Hindlimb muscle (tissue), 1 donor: ENCODE measurements at places on chromosomes 4 and X.

- peak; percentile 8 for DNase-seq
Observed at GRCh38 chr4:98779088-98779487, 120.7 kb upstream of the TSPAN5 start.

DNA sequence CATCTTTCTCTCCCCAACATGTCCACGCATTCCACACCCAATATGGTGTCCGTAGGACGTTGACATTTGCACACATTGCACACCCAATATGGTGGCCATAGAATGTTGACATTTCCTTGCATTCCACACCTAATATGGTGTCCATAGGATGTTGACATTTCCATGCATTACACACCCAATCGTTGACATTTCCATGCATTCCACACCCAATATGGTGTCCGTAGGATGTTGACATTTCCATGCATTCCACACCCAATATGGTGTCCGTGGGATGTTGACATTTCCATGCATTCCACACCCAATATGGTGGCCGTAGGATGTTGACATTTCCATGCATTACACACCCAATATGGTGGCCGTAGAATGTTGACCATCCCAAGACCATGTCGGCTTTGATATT is 88.4 kb upstream of the SHOX start:
- DNase-seq, result no peak

GRCh38 chr4:156999175-156999517 is 27.5 kb upstream of the PDGFC start:
- DNase-seq, result peak; percentile 51

- no peak for DNase-seq
Observed at GRCh38 chr4:124650614-124651013, 61.9 kb downstream of the ANKRD50 start.

DNA sequence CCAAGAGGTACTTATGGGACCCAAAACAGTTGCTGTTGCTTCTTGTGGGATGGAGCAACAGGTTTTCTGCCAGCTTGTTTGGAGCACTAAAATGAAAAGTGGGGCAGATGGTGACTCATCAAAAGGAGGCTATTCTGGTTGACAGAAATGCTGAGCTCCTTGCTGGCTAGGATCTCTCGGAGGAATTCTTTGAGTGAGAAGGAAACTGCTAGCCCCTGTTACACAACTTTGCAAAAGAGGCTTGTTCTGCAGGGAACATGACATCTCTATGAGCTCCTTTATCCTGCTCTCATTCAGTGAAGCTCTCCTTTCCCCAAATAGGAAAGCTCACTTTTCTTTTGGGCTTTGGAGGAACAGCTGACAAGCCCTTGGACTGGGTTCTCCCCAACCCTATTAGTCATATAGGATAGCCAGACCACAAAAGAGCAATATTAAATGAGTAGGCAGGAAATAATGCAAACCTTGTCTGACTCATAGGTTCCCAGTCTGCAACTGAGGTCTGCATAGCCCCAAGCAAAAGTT is 108.3 kb downstream of the CDS1 start:
- no peak for DNase-seq

GRCh38 chrX:31609130-31609529 is 537.3 kb upstream of the FTHL17 start:
- DNase-seq, result no peak

DNA sequence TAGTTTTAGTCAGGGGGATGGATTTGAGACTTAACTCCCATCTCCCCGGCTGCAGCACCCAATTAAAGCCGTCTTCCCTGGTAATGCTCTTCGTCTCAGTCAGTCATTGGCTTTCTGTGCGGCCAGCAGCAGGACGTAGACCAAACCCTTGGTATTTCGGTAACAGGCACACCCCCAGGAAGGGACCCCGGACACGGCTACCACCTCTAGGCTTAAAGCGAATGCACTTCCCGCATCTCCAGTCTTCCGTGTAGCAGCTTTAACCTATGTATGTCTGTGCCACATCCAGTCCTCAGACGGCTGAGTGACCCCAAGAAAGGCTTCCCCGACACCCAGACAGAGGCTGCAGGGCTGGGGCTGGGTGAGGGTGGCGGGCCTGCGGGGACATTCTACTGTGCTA is 1.5 kb upstream of the CTAG2 start:
- DNase-seq, result no peak

- DNase-seq, result no peak
Observed at GRCh38 chrX:41064018-41064417, 21.2 kb upstream of the USP9X start.

GRCh38 chr4:141020801-141021261 is 112.4 kb downstream of the RNF150 start:
- DNase-seq, result peak; percentile 51

DNA sequence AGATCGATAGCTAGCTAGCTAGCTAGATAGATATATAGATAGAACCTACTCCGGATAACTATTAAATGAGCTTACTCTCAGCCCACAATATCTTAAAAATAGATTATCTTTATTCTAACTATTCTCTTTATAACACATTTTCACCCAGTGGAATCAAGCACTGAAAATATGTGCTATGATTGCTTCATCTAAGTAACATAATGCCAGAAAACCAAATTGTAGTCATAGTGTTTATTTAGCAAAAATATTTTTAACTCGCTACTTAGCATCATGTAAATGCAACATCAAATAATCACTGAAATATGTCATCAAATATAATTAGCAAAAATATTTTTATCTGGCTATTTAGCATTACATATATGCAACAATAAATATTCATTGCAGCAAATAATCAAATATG is 1.5 kb downstream of the TMEM156 start:
- no peak for DNase-seq

DNA sequence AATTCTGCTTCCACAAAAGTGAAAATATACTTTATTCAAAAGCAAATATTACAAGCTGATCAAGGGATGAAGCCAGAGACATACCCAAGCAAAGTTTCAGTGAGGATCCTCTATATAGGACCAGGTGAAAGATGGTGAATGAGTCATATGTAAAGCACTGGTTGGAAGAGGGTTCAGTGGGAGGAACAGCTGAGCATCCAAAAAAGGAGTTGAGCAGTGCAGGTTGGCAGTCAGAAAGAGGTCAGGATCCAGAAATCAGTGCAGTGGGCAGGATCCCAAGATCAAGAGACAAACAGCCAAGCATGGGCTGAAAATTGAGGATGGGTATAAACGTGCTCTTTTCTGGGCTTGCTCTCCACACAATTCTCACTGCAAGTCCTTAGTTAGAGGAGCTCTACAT is 30.3 kb downstream of the OTC start:
- DNase-seq, result no peak

DNA sequence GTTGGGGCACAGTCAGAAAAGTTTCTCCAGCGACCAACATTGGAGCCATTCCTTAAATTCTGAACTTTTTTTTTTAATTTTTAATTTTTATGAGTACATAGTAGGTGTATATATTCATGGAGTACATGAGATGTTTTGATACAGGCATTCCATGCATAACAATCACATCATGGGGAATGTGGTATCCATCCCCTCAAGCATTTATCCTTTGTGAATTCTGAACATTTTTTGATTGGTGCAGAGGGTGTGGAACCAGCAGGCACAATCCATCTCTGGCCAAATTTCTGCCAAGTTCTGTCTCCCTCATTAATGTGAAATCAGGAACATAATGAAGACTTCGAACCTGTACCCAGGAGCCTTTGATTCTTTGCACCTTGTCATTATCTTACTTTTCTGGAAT is 267.0 kb downstream of the FRMPD4 start:
- DNase-seq, result no peak

- no peak for DNase-seq
Observed at GRCh38 chr4:153045111-153045982, 109.2 kb downstream of the FHDC1 start.

DNA sequence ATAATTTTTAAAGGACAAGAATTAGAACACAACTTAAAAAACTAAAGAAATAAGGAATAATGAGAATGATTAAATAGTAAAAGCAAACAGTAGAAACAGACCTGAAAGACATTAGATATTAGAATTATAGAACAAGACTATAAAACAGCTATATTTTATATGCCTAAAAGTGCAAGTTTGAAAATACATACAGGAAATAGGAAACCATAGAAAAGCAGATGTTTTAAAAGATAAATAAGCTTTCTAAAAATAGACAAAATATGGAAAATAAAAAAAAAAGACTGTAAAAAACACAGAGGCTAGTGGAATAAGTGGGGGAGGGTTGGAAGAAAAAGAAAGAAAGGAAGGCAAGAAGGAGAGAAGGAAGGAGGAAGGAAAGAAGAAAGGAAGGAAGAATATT is 407.3 kb downstream of the IDS start:
- no peak for DNase-seq

DNA sequence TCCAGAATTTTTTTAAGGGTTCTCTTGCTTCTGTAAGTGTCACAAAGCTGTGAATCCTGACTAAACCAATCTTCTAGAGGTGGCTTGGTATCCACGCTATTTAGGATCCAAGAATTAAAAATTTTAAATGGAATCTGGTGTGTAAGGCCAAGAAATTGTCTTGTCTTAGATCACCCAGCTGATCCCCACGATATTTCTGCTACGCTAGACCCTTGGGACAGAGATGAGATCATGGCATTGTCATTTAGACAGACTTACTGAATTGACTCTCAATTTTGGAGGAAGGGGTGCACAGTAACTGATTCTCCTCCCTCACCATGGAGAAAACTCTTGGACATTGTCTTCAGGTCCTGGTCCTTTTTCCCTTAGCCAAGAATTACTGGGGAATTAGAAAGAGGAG is 5.7 kb downstream of the GPRIN3 start:
- DNase-seq, result no peak

GRCh38 chrX:135200297-135200696 is 29.1 kb upstream of the CT55 start:
- DNase-seq, result no peak

- no peak for DNase-seq
Observed at GRCh38 chr4:112451104-112451503, 64.9 kb downstream of the NEUROG2 start.

GRCh38 chr4:5824635-5825034 is 68.3 kb downstream of the CRMP1 start:
- DNase-seq, result no peak

DNA sequence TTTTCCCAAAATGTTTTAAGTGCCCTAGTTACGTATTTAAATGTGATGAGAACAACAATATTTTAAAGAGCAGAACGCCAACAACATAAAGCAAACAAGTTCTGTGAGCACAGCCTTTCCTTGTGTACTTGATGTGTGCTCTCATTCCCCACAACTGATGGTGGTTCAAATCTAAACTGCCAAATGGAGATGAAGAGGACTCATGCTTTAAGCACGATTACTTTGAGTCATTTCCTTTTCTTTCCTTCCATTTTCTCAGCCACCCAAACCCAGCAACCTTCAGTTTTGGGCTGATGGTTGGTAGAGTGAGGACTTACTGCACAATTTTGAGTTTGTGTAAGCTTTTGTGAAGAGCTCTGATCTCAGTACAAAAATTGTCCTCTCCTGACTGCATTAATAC is 1.7 kb downstream of the NSD2 start:
- no peak for DNase-seq

GRCh38 chrX:96729053-96729452 is 44.4 kb downstream of the DIAPH2 start:
- DNase-seq, result no peak

GRCh38 chr4:11416071-11416766 is 12.5 kb downstream of the HS3ST1 start:
- DNase-seq, result no peak

DNA sequence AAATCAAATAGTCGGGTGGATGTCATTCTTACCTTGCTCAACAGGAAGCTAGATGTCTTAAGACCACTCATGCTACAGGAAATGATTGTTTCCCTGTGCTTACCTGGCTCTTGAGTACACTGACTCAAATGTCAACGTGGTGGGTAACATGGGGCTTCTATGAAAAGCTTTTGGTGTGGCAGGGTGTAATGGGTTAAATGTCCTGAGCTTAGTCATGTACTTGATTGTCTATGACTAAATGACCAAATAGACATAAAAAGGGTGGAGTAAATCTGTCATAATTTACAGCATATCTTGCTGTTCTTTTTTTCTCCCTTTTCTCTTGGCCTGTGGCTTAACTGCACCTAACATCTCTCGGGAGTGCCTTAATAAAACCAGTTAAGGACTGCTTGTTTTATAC is 44.9 kb downstream of the CCNG2 start:
- DNase-seq, result no peak

DNA sequence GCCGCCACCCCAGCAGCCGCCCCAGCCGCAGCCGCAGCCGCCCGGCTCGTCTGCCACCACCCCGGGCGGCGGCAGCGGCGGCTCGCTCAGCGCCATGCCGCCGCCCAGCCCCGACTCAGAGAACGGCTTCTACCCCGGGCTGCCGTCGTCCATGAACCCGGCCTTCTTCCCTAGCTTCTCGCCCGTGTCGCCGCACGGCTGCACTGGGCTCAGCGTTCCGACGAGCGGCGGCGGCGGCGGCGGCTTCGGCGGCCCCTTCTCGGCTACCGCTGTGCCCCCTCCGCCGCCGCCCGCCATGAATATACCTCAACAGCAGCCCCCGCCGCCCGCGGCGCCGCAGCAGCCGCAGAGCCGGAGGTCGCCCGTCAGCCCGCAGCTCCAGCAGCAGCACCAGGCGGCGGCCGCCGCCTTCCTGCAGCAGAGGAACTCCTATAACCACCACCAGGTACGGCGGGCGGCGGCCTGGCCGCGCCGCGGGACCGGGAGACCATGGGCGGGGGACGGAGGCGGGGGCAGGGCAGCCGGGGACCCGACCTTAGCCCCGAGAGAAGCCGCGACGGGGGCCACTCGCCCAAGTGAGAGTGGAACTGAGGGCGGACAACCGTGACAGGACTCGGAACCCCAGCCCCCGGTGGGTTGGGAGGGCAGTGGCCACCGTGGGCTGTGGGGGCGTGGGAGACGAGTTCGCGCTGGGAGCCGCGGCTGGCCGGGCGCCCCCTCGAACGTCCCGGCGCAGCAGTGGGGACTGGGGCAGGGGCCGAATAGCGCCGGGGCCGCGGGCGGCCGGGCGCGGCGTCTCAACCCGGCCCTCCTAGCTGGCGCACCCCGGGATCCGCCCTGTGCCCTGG is 1.8 kb downstream of the CPEB2 start:
- DNase-seq, result peak; percentile 13

- peak; percentile 38 for DNase-seq
Observed at GRCh38 chrX:75781611-75782010, 3.4 kb downstream of the MAGEE2 start.

DNA sequence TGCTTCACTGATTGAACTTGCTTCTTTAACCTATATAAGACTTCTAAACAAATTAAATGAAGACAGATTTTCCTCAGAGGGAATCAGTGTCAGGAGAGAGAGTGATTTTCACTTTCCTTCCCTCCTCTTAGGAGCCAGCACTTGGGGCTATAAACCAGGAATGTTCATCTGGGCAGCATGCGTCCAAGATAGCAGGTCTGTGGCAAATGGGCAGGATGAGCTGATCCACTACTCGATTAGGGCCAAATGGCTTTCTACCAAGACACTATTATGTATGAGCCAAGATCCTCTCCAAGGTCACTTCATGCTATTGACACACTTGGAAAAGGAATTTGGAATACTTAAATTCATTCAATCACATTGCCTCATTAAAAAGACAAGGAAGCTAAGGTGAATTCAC is 203.9 kb upstream of the GRID2 start:
- no peak for DNase-seq

- DNase-seq, result no peak
Observed at GRCh38 chr4:15543537-15544247, 74.0 kb downstream of the CC2D2A start.

DNA sequence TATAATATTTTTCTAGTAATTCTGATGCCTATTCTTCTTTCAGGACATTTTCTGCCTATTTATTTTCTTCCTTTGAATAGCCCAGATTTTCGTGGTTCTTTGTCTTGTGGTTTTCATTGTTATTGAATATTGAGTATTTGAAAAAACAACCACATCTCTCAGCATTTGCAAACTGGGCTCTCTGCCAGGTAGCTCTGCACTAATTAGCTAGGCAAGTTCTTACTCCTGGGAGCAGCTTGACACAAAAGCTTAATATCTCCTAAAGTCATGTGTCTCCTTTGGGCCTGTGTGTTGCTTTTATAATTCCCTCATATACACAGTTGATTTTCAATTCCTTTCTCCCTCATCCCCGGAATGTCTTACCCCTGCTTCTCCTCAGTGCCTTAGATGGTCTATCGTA is 413.5 kb upstream of the GRIA3 start:
- DNase-seq, result no peak
